ENCODE measurements at places on chromosomes 3 and 15.

DNA sequence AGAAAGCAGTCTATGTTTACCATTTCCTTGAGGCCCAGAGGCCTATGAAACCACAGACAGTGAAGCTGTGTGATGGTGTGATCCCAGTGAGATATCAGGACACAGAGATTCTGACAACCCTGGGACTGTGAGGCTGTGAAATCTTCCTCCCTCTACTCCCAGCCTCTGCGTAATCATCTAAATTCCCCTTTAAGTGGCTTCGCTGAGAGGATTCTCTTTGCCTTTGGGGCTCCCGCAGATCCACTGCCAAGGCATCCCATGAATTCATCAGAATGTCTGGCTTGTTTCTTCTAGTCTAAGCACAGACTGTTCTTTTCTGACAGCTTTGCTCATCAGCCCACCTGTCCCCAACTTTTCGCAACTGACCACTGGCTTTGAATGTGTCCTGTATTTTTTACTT, 901.2 kb upstream of the NR2F2 start:
- H3K36me3 ChIP-seq: no peaks in the 10 kb centered on the region
- H3K4me1 ChIP-seq: no peaks in the 10 kb centered on the region
- H3K4me3 ChIP-seq: no peak overlapping the region
- no peak overlapping the region for H3K27ac ChIP-seq

- no peak for DNase-seq
- no peak overlapping the region for H3K4me3 ChIP-seq
- no peaks in the 10 kb centered on the region for H3K27me3 ChIP-seq
- H3K36me3 ChIP-seq: no peaks in the 10 kb centered on the region
- no peaks in the 10 kb centered on the region for H3K4me1 ChIP-seq
Observed at GRCh38 chr3:187072511-187072910, 66.8 kb downstream of the RPL39L start.

GRCh38 chr3:46585799-46586693, 19.9 kb upstream of the LRRC2 start:
- H3K27me3 ChIP-seq: peaks cover 8% of the 10 kb centered on the region
- no peak overlapping the region for H3K27ac ChIP-seq
- no peak for DNase-seq
- H3K4me1 ChIP-seq: no peaks in the 10 kb centered on the region
- H3K4me3 ChIP-seq: no peak overlapping the region

- H3K36me3 ChIP-seq: no peaks in the 10 kb centered on the region
- peak; percentile 55 for DNase-seq
- no peak overlapping the region for H3K4me3 ChIP-seq
- H3K4me1 ChIP-seq: no peaks in the 10 kb centered on the region
- no peak overlapping the region for H3K27ac ChIP-seq
Observed at GRCh38 chr3:112519424-112520001, 20.2 kb upstream of the BTLA start.

DNA sequence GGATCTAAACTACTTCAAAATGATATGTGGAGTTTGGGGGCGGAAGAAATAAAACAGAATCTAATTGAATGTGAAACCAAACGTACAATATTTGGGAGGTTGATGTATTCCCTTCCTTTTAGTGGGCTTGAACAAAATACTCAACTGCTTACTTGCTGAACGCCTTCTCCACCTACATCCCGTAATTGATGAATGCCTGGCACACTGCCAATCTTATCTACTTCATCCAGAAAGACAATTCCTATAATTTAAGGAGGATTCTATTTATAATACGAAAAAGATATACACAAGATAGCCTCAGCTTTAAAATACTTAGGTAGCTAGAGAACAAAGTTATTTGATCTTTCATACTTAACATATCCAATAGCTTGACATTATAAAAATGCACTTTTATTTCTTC, 23.1 kb upstream of the PDCD7 start:
- no peak for DNase-seq
- H3K27me3 ChIP-seq: no peaks in the 10 kb centered on the region
- H3K27ac ChIP-seq: no peak overlapping the region

DNA sequence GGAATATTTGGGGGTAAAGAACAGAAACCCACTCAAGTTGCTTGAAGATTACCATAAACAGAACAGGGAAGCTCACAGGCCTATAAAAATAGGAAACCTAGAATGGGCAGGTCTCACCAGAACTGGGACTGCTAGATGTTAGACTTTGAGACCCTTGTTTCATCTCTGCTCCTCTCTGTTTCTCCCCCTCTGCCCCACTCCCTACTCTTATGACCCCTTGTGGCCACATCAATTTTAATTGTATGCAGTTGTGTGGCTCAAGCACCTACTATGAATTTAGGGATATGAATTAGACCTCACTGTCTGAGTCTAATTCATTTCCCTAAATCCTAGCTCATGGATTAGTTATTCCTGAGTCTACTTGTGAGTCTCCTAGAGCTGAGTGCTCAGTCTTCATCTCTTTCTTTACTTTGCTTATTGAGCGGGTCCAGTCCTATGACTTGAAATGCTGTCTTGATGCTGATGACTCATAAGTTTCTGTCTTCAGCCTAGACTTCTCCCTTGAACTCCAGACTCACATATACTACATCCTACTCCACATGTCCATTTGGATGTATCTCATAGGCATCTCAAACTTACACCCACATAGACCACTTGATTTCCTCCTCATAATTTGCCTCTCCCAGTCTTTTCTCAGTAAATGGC, 78.7 kb downstream of the ITPR1 start:
- no peak overlapping the region for H3K4me3 ChIP-seq
- no peaks in the 10 kb centered on the region for H3K27me3 ChIP-seq
- no peak overlapping the region for H3K27ac ChIP-seq

DNA sequence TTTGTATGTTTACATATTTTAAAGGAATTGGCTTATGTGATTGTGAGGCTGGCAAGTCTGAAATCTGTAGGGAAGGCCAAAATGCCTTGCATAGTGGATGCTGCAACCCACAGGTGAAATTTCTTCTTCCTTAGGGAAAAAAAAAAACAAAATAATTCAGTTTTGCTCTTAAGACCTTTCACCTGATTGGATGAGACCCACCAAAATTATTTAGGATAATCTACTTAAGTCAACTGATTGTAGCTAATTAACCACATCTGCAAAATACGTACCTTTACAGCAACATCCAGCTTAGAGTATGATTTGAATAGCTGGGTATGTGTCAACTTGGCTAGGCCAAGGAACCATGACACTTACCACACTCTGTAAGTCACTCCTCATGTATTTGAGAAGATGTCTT, 6.9 kb upstream of the RFX7 start:
- no peaks in the 10 kb centered on the region for H3K4me1 ChIP-seq
- H3K36me3 ChIP-seq: no peaks in the 10 kb centered on the region
- H3K27ac ChIP-seq: no peak overlapping the region
- DNase-seq: no peak
- H3K4me3 ChIP-seq: no peak overlapping the region

DNA sequence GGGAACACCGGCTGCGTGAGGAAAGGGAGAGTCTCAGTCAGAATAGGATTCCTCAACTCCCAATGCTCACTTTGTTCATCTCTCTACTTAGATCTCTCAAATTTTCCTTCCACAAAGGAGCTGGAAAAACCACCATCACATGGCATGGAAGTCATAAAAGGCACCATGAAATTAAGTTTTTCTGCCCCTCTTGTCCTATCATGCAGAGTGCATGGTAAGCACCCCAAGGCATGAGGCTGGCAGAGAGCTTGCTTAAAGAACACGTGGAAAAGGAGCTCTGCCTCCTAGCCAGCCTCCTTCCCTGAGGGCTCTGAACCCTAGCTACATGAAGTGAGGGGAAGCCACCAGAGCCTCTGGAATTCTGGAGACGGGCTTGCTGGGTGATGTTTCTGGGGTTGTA, 17.8 kb downstream of the STIMATE start:
- no peaks in the 10 kb centered on the region for H3K36me3 ChIP-seq
- no peak overlapping the region for H3K4me3 ChIP-seq
- DNase-seq: no peak
- no peaks in the 10 kb centered on the region for H3K27me3 ChIP-seq
- H3K27ac ChIP-seq: no peak overlapping the region

DNA sequence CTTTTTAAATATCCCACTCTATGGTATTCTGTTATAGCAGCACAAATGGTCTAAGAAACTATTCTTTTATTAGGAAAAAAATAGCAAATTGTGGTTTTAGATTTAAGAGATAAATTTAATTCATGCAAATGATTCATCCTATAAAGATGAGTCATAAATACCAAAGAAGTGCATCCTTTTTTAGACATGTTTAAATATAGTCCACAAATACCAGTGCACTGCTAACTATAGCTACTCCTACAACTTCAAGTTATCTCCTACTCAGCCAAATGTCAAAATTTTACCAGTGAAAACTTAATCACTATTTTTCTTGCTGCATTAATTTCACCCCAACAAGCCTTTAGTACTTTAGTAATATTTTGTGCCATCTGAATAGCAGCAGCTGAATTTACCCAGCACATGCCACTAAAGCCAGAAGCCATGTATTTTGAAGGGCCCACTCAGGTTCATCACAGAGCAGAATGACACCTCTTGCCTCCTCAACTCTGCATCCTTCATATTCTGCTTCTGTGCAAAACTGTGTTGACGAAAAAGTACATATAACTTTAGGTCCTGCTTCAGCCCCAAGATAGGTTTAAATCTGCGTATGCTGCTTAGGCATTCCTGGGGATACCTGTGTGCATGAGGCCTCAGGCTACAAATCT, 24.9 kb downstream of the CX3CR1 start:
- no peak overlapping the region for H3K4me3 ChIP-seq
- peaks cover 8% of the 10 kb centered on the region for H3K4me1 ChIP-seq
- no peaks in the 10 kb centered on the region for H3K27me3 ChIP-seq
- H3K27ac ChIP-seq: no peak overlapping the region
- no peaks in the 10 kb centered on the region for H3K36me3 ChIP-seq

DNA sequence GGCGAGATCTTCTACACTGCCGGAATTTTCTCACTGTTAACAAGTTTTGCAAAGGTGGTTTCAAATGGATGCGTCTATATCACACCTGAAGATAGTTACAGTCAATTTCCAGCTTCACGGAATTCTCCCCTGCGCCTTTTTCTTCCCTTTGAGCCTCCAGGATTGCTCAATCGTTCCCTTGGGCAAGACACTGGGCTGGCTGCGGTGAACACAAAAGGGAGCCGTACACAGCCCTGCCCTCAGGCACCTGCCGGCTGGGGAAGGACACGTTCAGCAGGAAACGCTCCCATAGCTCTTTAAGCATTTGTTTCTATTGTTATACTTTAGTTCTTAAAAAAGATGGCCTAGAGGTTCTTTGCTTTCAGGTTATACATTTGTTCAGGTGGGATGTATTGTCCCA, 85.7 kb downstream of the C3orf70 start:
- no peak for DNase-seq
- no peaks in the 10 kb centered on the region for H3K27me3 ChIP-seq
- H3K27ac ChIP-seq: no peak overlapping the region
- no peaks in the 10 kb centered on the region for H3K4me1 ChIP-seq

- no peak overlapping the region for H3K4me3 ChIP-seq
- H3K4me1 ChIP-seq: no peaks in the 10 kb centered on the region
- no peak for DNase-seq
- H3K36me3 ChIP-seq: no peaks in the 10 kb centered on the region
Observed at GRCh38 chr15:60555806-60556205, 76.9 kb upstream of the ICE2 start.

DNA sequence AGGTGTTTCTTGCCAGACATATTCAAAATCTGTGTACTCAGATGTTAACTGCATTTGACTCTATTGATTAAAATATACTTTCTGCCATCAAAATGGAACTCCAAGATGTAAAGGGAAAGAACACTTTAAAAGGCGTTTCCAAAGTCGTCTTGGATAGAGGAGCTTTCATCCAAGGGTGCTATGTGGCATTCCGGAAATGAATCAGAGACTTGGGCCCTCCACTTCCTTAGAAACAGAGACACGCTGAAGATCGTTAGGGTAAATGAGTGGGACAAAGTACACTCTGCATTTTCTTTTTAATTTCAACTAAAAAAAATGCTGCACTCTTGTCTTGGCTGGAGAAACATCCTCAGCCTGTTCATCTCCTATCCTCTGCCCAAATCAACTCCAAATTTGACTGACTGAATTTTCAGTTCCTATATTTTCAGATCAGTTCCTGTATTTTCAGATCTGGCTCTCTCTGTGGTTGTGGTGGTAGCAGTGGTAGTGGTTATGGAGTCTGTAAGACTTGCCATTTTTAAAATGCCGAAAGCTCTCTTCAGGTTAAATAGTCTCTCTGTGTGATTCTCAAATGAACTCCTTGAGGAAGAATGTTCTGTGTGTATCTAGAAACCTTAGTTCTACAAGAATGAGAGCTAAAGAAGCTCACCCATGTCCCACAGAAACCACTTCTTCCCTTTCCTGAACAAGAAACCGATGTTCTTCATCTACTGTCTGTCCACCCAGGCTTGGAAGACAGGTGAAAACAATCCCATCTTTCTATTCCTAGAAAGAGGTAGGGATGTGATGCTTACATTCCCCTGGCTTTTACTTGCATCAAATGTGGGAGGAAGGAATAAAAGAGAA, 156.8 kb upstream of the ICE2 start:
- H3K4me3 ChIP-seq: no peak overlapping the region
- DNase-seq: peak; percentile 12
- no peak overlapping the region for H3K27ac ChIP-seq
- H3K27me3 ChIP-seq: no peaks in the 10 kb centered on the region
- H3K36me3 ChIP-seq: no peaks in the 10 kb centered on the region

GRCh38 chr15:88513195-88513594, 33.3 kb downstream of the DET1 start:
- no peaks in the 10 kb centered on the region for H3K27me3 ChIP-seq
- H3K4me1 ChIP-seq: no peaks in the 10 kb centered on the region

- peaks cover 28% of the 10 kb centered on the region for H3K27me3 ChIP-seq
- DNase-seq: no peak
- H3K36me3 ChIP-seq: no peaks in the 10 kb centered on the region
Observed at GRCh38 chr15:73375755-73376305, 7.1 kb upstream of the HCN4 start.

- H3K27me3 ChIP-seq: peaks cover 2% of the 10 kb centered on the region
- H3K36me3 ChIP-seq: no peaks in the 10 kb centered on the region
- no peak overlapping the region for H3K27ac ChIP-seq
Observed at GRCh38 chr15:74328331-74329056, 39.0 kb downstream of the CYP11A1 start.

DNA sequence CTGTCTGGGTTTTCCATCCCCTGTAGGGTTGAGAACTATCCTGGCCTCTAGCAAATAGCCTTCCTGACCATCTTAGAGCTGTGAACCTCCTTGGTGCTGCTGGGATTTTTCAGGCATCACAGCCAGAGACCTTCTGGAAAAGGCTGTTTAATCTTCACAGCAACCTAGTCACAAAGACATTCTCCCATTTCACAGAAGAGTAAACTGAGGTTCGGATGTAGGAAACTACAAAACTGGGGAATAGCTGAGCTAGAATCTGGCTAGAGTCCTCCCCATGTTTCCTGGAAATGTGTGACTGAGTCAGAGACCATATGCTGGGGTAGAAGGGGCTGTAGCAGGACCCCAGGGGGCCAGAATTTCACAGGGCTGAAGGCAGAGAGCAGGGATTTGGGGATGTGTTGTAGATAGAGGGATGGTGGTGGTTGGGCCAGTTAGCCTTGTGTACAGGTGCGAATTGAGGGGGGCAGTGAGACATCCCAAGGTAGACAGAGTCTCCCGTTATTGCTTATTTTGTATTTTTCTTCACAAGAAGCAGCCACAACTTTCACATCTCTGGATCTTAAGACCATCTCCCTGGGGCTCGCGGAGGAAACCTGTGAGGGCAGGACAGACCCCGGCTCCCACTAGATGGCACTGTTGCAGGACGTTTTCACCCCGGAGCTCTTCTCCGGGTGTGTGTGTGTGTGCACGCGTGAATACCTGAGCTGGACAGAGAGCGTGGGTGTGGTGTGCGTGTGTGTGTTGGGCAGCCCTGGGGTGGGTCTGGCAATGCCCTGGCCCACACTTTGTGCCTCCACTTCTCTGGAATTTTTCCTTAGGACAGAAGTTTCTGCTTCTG, 66.9 kb upstream of the PRR23C start:
- H3K36me3 ChIP-seq: no peaks in the 10 kb centered on the region
- no peaks in the 10 kb centered on the region for H3K4me1 ChIP-seq
- peak; percentile 27 for DNase-seq
- H3K27me3 ChIP-seq: peaks cover 19% of the 10 kb centered on the region
- H3K27ac ChIP-seq: no peak overlapping the region

Data from astrocyte (in vitro differentiated cells and primary cell).